ENCODE measurements at places on chromosomes 16 and 17. TPM values are rescaled to one million over a fixed set of nuclear protein-coding genes. Genes with fewer than 3 reads are reported as not detected.
A peak's percentile ranks its signal among the peaks of the same experiment; 100 is the strongest.

DNA sequence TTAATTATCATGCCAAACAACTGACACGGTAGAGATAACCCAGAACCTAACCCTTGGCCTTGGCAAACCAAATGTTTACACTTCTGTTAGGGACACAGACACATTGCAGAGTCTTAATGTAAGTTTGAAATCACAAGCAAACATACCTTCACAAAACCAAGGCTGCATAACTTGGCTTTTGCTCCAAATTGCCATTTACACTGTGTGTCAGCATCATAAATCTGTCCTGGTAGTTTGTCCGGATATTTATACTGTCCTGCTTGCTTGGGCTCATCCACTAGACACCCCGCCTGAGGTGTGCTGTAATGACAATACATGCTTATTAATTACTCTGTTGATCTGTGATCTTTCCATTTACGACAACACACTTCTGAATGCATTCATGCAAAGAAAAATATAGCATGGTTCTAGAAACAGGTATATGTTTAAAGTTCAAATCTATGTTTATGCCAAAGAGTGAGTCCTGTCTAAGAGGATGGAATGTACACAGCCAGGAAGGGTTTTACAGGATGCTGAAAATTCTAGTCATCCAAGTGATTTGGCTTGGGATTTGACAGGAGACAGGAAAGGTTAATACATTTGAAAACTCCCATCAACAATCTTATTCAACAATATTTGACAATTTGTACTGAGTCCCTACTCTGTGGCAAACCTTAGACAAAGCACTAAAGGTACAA, 81.1 kb downstream of the ADAMTS18 start:
- DNase-seq, result no peak

DNA sequence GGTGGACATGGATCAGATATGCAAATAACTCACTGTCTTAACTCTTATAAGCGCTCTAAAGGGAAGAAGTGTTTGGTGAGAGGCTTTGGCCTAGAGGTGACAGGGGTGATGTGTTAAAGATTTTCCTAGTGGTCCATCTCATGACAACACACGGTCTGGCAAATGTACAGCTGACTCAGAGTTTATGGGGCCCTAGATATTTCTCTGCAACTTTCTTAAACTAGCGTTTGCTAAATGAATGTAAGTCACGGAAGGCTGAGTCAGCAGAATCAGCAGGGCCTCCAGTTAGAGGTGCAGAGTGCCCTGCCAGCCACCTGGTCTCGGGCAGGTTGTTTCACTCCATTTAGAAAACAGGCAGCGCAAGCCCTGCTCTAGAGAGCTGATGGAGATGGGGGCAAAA, 40.1 kb downstream of the CLEC16A start:
- DNase-seq, result peak; percentile 30

The GRIN2C gene
- total RNA-seq, result 0.05 TPM

The MT1M gene
- not detected for total RNA-seq

- DNase-seq, result no peak
Measured at GRCh38 chr16:81618187-81618586, 160.9 kb upstream of the PLCG2 start.

DNA sequence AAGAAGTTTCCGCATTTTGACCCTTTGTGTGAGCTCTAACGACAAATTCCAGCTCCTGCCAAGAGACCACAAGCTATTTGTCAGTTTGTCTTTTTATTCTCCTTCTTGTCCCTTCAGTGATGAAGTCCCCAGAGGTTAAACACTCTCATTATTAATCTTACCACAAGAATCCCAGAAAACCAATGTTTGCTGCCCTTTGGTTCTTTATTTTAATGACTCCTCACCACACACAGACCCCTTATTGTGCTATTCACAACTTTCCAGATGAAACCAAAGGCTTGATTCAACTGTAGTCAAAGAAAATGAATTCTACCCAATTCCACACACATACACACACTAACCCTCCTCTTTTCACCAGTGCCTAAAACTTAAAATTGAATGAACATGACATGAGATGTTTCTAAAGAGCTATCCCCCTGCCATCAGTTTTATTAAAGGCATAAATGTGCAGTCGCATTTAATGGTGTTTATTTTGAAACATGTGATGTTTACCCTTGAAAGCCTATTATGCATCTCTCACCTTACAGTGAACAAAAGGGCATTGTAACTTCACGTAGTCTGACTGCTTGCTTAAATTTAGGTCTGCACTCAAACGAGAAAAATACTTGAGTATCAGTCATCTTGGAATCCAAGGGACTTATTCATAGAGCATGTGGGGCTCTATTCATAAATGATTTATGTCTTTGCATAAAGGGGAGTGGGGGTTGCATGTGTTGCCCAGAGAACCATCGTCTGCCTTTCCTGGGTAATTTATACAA, 44.1 kb downstream of the PCTP start:
- no peak for DNase-seq

GRCh38 chr17:46896991-46897390, 26.0 kb upstream of the GOSR2 start:
- no peak for DNase-seq

DNA sequence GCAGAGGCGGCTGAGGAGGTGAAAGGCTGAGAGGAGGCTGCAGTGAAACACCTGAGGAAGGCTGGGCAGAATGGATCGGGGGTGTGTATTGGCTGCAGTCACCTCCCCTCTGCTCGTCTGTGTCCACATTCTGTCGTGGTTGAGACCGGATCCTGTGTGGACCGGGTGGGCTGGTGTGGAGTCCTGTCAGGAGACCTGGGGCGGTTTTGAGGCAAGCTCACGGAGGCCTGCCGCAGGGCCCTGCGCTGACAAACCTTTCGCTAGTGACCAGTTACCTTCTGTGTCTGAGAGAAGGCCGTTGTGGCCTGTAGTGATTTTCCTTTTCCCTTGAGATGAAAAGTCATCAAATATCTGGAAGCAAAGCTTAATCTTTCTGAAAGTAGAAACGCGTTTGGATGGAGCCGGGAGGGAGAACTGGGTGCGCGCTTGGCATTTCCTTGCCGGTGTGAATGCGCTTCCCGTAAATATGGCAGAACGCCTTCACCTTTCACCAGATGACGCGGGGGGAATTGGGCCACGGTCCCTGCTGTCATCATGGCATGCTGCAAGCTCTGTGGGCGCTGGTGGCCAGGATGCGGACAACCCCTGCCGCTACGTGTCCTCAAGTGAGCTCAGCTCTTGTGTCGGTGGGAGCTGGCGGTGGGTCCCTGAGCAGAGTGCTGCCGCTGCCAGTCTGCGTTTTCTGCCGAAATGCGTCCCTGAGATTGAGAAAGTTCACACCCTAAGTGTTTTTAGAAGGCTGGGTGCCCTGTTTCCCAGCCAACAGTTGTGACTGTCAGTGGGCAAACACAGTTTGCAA, 6.3 kb downstream of the BANP start:
- no peak for DNase-seq

DNA sequence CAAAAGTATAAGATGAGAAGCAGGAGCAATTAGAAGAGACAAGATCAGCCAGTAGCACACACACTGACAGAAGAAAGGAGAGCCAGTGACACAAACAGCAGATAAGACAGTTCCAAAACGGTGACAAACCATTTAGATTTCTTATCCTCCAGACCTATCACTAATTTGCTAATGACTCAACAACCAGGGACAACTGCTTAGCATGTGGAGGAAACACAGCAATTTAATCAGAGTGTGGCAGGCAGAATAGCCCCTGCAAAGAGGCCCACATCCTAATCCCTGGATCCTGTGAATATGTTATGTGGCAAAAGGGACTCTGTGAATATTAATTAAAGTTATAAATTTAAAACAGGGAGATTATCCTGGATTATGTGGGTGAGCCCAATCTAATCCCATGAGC, 81.1 kb downstream of the CACNG1 start:
- DNase-seq, result no peak

- DNase-seq, result no peak
Measured at GRCh38 chr17:3924512-3925350, 8.5 kb upstream of the P2RX1 start.

The BAIAP3 gene
- total RNA-seq, result 3.6 TPM

DNA sequence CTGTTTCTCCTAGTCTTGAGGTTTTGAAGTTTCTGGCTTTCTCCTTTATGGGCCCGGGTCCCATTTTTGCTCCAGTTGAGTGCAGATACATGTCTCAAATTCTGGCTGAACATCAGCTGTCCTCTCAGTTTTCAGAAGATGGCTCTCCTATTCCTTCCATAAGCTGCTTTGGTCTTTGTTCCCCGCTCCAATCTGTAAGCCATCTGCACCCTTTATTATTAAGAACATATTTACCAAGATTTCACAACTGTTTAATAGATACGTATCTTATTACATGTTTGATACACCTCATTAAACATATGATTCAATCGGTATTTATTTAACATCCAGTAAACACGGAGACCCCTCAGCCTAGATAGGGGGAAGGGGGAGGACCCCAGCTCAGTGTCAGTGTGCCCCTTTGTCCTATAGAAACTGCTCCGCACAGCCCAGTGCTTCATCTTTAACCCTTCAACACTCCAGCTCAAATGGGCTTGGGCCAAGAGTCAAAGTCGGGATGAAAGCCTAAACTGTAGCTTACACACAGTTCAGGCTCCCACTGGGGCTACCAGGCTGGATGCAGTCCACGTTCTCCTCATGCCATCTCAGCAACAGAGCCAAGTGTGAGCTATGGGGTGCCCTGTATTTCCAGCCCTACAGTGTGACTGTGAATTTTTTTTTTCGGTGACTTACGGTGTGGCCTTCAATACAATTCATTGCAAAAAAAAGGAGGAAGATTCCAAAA, 166.0 kb upstream of the ZFHX3 start:
- DNase-seq, result no peak

DNA sequence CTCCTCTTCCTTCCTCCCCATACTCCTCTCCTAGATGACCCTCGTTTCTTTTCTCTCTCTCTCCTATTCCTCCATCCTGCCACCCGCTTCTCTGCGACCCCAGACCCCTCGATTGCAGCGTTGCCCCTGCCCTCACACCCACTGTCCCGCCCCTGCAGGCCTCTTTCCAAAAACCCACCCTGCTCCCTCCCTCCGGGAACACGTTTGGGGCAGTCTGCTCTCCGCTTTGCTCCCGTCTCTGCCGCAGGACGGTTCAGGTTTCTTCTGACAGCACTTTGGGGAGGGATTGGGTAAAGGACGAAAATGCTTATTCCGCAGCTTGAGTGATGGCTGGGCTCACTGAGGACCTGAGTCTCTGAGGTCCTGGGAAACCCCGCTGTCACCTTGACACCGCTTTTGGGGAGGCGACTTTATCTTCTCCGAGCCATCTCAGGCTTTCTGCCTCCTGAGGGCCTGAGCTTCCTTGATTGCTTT, 690 bp downstream of the NDE1 start:
- peak; percentile 36 for DNase-seq

The MT1G gene
- total RNA-seq, result not detected

DNA sequence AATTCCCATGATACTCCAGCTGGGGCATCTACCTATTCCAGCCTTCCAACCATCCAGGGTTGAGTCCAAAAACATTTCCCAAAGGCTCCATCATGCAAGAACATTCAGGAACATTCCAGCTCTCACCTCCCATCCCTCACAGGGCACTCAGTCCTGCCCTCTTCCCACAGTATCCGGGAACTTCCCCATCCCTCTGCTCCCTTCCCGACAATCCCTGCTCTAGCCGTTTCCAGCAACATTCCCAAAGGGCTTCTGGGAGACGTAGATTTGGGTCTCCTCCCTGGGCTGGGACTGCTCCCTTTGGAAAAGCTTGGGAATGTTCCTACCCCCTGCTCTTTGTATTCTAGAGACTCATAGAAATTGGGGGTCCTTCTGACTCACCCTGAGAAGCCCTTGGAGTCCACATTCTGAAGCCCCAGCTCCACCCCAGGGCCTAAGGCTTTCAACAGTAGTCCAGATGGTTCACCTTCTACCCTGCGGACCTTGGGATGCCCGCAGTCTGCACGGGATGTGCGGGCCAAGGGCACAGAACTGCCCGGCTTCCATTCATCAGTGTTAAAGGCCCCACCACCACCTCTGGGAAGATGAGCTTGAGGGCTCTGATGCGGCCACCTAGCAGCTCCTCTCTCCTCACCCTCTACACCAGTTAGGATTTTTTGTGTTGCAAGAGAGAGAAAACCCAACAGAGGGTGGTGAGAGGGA, 25.4 kb downstream of the NGFR start:
- DNase-seq, result no peak

- no peak for DNase-seq
Measured at GRCh38 chr17:10116753-10117420, 81.5 kb downstream of the GAS7 start.

The ACE gene
- 0.36 TPM for total RNA-seq

DNA sequence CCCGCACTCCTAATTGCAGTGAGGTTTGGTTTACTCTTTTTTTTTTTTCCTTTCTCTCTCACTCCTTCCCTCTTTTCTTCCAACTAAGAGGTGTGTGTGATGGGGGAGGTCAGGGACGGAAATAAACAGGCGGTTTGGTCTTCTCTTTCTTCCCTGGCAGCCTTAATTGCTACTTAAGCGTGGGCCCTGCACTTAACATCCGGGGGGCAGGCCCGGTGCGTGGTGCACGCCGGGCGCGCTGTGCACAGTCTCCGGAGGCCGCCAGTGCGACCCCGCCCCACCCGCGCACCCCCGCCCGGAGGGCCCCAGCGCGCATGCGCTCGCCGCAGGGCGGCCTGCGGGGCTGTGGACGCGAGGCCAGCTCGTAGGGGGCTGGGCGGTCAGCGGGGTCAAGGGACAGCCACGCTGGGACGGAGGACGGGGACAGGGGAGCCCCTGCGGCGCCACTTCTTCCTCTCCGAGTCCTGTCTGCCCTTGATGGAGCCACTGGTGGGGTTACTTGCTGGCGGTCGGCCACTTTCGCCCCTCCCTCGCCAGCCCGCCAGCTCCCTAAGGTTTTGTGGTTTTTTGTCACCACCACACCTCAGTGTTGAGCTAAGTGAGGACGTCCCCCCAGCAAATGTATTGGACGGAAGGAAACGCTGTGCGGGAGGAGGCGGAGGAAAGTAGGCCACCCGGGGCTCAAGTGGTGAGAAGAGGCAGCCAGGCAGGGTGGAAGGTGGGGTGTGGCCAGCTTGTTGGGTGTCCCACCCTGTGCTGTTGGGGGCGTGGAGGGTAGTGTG, 120.9 kb downstream of the MRM1 start:
- no peak for DNase-seq

The TEKT1 gene
- not detected for total RNA-seq

DNA sequence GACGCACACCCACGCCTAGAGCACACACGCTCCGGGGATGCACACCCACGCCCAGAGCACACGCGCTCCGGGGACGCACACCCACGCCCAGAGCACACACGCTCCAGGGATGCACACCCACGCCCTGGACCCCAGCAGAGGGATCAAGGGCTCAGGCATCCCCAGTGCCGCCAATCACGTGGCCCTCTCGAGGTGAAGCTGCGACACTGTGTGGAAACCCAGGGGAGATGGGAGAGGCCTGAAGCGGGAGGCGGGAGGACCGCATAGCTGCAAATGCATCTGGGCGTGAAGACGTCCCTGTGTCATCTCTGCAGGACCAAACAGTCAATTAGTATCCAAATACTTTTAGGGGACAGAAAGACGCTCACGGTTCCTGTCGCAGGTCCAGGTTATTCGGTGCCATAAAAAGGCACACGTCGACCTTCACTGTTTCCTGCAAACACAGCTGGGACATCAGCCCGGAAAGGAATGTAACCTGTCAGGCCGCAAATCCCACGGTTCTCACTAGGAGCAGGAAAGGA, 56.4 kb downstream of the TBC1D16 start:
- no peak for DNase-seq

The ACTG1 gene
- total RNA-seq, result 1,934 TPM

The MAP2K3 gene
- 25.8 TPM for total RNA-seq

Measured in myocyte (in vitro differentiated cells).